ENCODE measurements at places on chromosomes 2 and 18. TPM values are rescaled to one million over a fixed set of nuclear protein-coding genes. Genes with fewer than 3 reads are reported as not detected.
A peak's percentile ranks its signal among the peaks of the same experiment; 100 is the strongest.

The PARD6G gene
- 9.0 TPM for polyA plus RNA-seq

The ANKRD30BL gene
- not detected for polyA plus RNA-seq

The KHK gene
- polyA plus RNA-seq, result 2.2 TPM

The SOX11 gene
- polyA plus RNA-seq, result 31.3 TPM

The HAT1 gene
- polyA plus RNA-seq, result 37.2 TPM

The MAP3K19 gene
- polyA plus RNA-seq, result 0.12 TPM

DNA sequence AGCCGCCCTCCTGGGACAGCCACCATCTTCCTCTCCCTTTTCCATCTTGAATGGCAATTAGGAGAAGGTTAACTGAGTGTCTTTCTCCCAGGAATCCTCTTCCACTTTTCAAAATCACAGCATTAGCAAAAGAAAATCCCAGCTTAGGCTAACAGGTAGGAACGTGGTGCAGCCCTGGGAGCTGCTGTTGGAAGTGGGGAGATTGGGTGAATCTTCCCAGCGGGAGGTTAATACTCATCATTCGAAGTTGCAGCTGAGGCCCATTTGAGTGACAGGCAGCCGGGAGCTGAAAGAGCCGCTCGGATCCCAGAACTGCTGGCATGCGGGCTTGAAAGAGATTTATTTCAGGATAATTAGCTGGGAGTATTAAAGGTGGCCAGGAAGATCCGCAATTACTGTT is 306.0 kb downstream of the BCL11A start:
- no peak for DNase-seq

DNA sequence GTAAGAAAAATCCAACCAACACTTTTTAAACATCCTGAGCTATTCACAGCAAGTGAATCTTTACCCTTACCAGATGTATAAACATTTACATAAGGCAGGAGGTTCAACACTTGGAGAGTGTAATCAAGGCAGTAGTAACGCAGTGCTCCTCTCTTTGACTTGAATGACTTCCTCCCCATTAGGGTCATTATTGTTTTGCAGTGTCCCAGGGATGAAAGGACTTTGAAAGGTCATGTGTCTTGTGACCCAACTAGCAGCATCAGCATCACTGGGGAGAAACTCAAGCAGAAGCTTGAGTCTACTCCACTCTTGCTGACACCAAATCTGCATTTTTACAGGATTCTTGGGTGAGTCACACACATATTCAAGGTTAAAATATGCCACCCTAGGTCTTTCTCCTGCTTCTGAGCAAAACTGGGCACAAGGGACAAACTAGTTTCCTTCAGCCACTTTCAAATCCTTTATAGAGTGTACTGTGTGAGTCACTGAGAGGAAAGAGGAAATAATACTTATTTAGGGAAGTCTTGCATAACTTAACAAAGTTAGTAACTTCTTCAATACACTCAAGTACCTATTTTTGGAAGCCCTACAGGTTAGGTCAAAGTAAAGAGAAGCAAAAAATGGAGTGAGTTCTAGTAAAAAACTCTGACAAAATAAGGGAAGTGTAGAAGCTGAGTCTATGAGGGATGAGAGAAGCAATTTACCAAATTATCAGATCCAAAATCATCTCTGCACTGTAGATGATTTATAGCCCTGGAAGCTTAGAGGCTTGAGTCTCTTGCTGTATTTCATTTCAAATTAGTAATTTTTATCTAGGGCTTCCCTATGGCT is 51.0 kb upstream of the EML4 start:
- DNase-seq, result peak; percentile 72

- peak; percentile 50 for DNase-seq
Observed at GRCh38 chr18:48408111-48408726, 964 bp downstream of the ZBTB7C start.

DNA sequence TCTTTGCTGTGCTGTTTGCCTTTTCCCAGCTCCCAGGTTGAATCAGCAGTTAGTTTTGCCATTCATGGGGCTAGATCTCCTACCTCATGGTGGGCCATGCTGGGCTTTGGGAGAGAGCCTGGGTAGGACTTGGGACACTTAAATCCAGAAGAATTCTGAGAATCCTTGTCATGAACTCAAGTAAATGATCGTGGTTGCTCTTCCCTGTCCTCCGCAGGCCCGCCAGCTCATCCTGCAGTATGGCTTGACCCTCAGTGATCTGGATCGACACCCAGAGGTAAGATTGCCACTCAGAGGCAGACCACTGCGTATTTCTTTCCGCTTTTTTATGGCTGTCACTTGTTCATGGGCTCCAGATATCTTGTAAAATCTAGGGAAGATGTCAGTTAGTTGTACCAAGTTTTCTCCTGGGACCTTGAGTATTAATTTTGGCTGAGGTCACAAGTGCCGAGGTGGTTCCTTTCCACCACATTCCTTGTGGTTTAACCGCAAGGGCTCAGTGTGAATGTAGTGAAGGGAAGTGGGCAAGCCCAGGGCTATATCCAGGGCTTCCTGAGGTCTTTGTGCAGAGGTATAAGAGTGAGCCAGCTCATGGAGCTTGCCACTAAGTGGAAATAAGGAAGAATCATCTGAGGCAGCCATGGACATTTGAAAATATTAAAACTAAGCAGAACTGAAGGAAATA is 37.7 kb downstream of the RPIA start:
- no peak for DNase-seq

- DNase-seq, result no peak
Observed at GRCh38 chr2:138536302-138536701, 34.7 kb downstream of the SPOPL start.

GRCh38 chr2:175005733-175006264 is 618 bp upstream of the CHN1 start:
- no peak for DNase-seq

GRCh38 chr18:55406451-55406991 is 181.5 kb downstream of the TCF4 start:
- DNase-seq, result peak; percentile 80

GRCh38 chr2:20747317-20747716 is 75.6 kb downstream of the LDAH start:
- DNase-seq, result no peak

DNA sequence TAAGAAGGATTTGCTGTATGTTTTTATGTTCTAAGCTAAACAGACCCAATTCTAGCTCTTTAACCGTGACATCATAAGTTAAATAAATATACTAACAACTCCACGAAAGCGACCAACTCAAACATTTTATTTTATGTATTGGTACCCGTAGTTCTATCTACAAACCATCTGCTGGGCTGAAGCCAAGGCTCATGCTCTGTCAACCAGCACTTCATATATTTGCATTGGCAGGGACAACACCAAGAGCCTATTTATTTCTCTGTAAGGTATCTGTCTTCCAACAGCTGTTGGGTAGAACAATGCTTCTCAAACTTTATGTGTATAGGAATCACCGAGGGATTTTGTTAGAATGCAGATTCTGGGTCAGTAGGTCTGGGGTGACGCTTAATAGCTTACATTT is 64.5 kb downstream of the PID1 start:
- DNase-seq, result no peak

DNA sequence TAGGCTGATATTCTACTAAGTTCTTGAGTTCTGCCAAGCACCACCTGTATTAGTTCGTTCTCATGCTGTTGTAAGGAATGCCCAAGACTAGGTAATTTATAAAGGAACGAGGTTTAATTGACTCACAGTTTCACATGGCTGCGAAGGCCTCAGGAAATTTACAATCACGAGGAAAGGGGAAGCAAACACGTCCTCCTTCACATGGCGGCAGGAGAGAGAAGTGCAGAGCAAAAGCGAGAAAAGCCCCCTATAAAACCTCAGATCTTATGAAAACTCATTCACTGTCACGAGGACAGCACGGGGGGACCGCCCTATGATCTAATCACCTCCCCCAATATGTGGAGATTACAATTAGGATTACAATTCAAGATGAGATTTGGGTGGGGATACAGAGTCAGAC is 47.7 kb upstream of the YWHAQ start:
- no peak for DNase-seq

DNA sequence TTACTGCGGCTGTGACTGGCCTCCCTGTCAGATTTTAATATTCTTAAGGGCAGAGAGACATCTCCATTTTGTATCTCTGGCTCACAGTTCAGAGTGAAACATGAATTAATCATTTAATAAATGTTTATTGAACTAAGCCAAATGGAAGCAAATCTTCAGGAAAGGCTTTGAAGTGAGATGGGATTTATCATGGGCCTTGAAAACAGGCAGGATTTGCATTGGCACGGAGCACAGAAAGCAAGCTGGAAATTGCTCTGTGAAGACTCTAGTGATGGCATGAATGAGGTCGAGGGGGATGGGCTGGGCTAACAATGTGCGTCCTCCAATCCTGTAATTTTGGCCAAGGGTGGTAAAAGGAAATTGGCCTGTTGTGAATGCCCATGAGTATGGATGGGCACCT is 369.8 kb upstream of the SOX11 start:
- DNase-seq, result no peak

- no peak for DNase-seq
Observed at GRCh38 chr2:219300022-219300421, 9.2 kb downstream of the PTPRN start.

GRCh38 chr2:78993518-78994148 is 31.9 kb upstream of the REG3G start:
- no peak for DNase-seq

DNA sequence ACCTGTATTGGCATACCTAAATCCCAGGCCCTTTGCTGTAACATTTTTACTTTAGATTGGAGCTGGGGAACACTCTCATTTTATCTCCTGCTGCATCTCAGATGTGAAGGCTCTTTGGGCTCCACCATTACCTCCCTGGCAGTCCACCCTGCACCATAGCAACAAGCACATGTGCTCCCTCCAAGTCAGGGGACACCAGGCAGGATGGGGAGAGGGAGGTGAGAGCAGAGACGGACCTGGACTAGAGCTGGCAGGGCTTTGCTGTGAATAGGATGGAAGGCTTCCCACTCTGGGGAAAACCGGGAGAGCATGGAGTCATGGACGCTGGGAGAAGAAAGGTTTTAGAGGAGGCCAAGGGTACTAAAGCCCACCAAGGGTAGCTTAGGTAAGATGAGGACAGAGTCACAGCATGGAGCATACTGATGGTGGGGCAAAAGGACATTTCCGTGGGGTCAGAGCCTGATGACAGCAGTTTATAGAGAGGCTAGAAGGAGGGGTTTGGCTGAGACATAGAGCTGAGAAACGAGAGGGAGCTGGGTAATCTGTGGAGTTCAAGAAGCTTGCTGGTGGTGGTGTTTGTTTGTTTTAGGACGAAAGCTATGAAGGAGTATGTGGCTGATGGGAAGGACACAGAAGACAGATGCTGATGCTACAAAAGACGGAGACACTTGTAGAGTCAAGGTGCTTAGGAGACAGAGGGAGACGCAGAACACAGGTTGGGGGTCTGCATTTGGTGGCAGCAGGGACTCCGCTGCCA is 134.8 kb downstream of the COL6A3 start:
- no peak for DNase-seq

DNA sequence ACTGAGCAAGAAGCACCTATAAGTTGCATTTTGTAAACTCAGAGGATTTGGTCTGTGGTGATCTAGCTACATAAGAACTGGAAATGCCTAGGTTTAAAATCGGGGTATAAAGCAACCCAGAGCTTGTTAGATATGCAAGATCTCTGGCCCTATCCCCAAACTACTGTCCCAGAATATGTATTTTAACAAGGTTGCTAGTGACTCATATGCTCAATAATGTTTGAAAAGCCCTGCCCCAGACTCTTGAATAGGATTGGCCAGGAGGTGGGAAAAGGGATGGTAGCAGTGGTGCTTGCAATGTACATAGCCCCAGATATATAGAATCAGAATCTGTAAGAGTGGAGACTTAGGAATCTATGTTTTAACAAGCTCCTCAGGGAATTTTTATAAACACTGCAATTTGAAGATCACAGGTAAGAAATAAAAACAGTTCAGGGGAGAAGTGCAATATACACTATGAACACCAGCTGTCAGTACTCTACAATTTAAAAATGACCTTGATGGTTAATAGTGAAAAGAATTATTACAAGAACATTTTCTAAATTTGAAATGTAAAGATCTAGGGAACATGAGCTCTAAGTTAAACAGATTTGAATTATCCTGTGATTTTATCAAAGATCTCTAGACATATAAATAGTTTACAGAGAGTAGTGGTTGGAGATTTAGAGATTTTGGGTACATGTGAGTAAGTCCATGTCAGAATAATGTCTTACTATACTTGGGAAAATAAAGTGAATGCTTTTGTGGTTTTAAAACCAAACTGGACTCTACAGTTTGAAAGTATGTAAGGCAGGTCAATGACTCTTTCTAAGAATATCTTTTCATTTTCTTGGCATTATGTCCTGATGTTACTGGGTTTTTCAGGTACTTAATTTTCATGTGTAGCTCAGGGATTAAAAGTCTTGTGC is 7.7 kb upstream of the MMADHC start:
- no peak for DNase-seq

- DNase-seq, result peak; percentile 56
Observed at GRCh38 chr2:177348118-177348654, 44.4 kb upstream of the AGPS start.

DNA sequence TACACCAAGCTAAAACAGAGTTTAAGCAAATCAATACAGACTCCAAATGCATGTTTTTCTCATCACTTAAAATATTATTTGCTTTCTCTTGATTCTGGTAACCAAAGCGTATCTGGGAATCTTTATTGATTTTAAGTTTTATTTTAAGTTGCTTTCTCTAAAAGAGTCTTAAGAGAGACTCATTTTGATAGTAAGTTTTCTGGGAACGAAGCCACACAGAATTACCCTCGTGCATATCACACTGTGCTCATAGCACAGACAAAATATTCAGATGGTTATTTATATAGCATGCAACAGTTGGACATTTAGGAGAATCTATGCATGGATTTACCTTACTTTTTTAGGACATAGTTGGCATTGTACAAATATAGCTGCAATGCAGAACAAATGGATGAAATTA is 597.5 kb upstream of the NRXN1 start:
- peak; percentile 89 for DNase-seq

- DNase-seq, result no peak
Observed at GRCh38 chr18:12254820-12255511, 805 bp downstream of the CIDEA start.

GRCh38 chr2:223868005-223868404 is 30.6 kb upstream of the AP1S3 start:
- DNase-seq, result peak; percentile 58

DNA sequence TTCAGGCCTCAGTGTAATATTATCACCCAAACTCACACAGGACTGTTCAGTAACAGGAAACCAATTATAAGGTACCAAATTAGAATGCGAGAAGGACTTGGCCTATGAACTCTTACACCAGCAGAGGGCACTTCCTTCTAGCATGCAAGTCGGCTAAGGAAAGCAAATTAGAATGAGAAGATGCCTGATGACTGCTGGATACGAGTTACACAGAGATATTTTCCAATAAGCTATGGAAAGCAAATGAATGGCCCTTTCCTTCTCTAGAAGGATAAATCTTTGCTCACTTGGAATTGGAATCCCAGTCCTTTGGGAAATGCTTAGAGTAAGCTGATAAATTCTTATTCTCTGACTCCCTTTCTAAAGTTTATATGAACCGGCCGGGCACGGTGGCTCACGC is 109.8 kb downstream of the AP1S3 start:
- peak; percentile 56 for DNase-seq
